ENCODE measurements at places on chromosomes 4 and X.

DNA sequence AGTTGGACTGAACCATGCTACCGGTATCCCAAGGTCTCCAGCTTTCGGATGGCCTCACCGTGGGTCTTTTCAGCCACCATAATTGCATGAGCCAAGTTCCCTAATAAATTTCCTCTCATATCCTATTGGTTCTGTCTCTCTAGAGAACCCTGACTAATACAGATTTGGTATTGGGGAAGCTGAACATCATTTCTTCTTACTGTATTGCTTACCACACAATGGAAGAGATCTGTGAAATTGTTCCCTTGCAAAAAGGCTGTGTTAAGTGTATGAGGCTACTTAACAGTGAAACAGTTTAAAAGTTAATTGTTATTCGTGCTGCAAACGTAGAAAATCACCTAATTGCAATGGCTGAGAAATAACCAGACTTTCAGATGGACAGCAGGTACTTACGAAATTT, 34.0 kb downstream of the PLAC8 start:
- no peak for DNase-seq

DNA sequence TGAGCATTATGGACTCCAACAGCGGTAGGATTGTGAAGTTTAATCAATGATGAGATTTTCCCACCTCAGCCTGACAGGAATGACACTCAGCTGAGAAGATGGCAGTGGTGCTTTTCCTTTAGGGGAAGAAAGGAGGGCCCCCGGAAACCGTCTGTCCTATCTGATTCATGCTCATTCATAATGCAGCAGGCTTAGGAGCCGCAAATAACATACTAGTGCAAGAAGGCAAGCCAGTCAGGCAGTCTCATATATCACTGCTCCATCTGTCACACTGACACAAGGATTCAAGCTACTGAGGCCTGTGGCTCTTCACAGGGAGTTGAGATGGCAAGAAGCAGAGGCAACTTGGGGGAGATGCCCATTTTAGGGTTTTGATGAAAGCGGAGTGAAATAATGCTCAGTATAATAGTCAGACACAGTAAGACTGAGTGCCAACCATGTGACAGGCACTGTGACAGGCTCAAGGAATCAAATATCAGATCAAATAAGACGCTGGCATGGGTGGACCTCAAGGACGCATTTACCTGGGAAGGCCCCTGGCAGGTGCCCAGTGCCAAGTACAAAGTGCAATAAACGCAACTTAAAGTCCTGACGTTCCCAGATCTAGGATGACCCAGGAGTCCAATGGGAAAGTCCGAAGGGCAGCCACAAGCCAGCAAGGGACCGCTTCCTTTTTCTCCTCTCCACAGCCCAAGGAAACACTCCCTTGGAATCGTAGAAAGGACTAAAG, 63.4 kb downstream of the FHDC1 start:
- DNase-seq, result no peak

DNA sequence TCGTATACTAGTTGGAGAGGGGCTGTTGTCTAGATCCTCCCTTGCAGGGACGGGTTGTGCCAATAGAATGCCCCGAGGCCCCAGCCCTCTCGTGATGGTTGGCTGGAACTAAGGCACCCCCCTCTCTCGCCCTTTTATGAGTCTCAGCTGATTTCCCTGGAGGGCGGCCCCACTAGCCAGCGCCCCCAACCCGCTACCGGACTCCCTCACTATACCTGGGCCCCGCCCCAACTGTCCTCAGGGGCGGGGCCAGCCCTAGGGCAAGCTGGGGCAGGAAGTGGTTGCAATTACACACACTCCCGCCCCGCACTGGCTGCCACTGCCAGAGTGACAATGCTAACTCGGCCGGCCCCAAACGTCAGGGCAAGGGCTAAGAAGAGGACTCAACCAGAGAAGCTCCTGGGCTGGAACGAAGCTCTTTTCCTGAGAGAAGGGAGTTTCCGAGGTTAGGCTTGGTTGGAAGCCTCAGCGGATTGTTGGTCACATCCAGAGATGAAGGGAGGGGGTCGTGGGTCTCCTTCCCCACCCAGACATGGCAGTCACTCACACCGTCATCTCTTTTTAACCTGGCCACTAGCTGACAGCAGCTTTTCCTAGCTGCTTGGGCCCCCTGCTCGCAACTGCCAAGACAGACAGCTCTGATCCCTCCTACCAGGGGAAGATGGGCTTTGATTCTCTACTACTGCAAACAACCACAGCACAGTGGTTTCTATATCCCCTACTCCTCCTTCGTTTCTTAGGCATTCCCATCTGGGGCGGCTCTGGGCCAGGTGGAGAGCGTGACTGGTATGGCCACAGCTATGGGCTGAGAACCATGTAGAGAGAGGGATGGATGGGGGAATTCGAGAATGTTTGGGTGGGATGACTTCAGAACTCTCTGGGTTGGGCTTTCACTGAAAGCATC, 21.0 kb upstream of the BCORL1 start:
- no peak for DNase-seq

DNA sequence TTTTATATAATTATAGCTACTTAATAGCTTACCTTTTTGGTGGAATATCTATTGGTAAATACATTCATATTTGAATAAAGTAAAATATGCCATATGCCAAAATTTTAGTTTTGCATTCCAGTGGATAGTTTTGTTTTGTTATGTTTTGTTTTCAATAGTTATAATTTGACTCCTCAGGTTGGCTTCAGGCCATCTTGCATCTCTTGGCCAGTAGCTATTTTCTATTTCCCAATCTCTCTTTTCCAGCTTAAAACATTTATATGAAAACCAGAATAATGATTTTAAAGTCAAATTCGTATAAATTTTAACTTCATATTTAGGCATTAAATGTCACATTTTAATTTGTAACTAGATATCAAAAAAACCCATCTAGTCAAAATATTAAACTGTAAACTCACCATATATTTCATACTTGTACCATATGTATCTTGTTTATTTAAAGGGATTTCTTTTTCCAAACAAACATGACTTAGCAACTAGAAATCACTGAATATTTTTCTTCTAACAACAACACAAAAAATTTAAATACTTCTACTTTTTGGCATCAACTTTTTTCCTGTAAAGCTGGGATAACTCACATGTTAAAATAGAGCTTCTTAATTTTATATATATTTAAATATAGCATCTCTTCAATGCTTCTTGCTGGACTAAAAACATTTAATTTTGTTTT, 1209.6 kb downstream of the PCDH7 start:
- DNase-seq, result no peak

GRCh38 chrX:69076088-69076487, 89.2 kb downstream of the PJA1 start:
- DNase-seq, result no peak

DNA sequence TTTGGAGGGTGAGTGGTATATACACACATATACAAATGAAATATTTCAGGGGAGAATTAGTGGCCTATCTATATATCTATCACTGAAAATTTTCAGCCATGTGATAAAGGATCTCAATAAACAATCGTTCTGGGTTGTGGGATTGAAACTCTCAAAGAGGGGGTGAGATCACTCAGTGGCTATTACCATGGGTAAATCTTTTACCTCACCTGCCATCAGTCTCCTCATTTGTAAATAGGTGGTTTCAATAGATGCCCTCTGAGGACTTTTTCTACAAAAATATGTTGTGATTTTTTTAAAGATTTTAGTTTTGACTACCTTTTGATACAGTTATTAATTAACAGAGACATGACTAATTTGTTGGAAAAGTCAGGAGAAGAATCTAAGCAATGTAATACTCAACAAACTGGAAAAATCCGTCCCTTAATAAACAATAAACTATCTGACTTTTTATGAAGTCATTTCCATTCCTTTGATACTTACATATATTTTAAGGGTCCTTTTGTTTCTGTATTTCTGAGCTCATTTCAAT, 192.8 kb downstream of the MAD2L1 start:
- DNase-seq, result no peak

GRCh38 chr4:123977641-123978081, 581.1 kb downstream of the SPRY1 start:
- no peak for DNase-seq

DNA sequence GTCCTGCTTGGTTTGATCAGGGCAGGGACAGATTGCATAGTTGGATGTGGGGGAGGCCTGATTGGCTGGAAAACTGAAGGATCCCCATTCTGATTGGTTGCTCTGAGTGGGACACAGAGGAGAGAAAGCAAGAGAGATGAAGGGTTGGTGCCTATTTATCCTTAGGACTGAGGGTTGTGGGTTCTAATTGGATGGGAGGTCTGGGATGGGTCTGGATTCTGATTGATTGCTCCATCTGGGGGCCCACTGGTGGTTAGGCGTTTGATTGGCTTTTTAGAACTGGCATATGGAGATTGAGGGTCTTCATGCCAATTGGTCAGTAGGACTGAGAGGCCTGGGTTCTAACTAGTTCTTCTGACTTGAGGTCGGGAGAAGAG, 644 bp upstream of the EBP start:
- no peak for DNase-seq

DNA sequence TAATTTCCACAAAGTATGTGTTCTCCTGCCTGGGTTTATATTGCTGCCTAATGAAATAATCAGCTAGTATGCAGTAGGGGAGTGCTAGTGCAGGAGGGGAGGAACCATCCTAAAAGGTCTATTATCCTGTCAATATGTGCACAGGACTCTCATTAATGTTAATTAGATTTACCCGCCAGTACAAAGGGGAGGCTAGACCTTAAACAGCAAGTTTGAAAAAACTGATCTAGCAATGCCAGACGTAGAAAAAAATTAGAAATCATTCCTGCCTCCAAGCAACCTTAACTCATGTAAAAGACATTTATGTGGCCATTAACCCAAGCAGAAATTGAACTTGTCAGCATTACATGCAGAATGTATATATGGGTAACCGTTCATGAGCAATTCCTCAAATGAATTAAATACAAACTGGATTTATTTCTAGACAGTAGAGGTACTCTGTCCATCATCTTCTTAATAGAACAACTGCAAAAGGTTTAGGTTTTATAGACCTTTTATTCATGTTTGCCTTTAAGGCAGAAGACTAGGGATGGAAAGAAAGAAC, 294.3 kb upstream of the TENM3 start:
- no peak for DNase-seq

- no peak for DNase-seq
Measured at GRCh38 chr4:19033816-19034733, 1012.5 kb upstream of the LCORL start.

All from NCI-H1092 (cell line).